ENCODE measurements at places on chromosomes 2 and 18. TPM values are rescaled to one million over a fixed set of nuclear protein-coding genes. Genes with fewer than 3 reads are reported as not detected.

Gene LOXHD1
- total RNA-seq, result not detected

GRCh38 chr2:221567231-221567760 is 4.8 kb downstream of the EPHA4 start:
- no peak for DNase-seq
- peaks cover 12% of the 10 kb centered on the region for H3K4me1 ChIP-seq
- no peaks in the 10 kb centered on the region for H3K36me3 ChIP-seq
- H3K4me3 ChIP-seq, result no peak overlapping the region
- H3K27ac ChIP-seq, result no peak overlapping the region

DNA sequence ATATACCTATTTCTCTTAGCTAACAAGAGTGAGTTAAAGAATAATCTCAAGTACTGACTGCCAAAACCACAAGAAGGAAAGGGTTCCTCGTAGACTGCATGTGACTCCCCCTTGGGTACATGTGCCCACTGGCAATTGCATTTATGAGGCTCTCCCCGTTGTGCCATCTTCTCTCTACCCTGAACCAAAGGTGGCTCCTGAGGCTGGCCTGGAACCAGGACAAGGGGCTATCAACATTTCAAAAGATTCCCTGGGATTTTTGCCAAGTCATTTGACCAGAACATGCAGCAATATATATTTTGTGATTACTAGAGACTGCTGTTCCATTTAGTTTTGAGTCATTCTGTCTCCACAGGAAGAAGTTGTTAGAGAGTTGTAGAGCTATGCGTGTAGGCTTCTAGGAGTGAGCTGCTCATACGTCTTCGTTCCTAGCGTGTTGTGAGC is 45.8 kb downstream of the LAMA3 start:
- no peak overlapping the region for H3K4me3 ChIP-seq
- H3K27ac ChIP-seq, result no peak overlapping the region
- no peaks in the 10 kb centered on the region for H3K36me3 ChIP-seq
- no peak for DNase-seq
- H3K27me3 ChIP-seq, result no peaks in the 10 kb centered on the region

Gene POTEI
- total RNA-seq, result not detected

DNA sequence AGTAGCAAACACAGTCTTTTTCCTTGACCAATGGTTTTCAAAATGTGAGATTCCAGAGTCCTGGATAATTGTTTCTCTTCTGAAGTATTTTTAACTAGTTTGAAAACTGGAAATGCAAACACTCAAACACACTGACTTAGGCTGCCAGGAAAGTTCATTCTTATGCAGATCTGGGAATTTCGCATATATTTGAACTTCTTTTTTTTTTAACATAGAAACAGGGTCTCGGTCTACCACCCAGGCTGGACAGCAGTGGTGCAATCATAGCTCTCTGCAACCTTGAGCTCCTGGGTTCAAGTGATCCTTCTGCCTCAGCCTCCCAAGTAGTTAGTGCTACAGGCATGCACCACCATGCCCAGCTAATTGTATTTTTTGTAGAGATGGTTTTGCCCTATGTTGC is 79.6 kb downstream of the DYM start:
- H3K36me3 ChIP-seq, result no peaks in the 10 kb centered on the region
- H3K27ac ChIP-seq, result no peak overlapping the region
- H3K27me3 ChIP-seq, result no peaks in the 10 kb centered on the region
- DNase-seq, result no peak

Gene FLACC1
- total RNA-seq, result 1.8 TPM

DNA sequence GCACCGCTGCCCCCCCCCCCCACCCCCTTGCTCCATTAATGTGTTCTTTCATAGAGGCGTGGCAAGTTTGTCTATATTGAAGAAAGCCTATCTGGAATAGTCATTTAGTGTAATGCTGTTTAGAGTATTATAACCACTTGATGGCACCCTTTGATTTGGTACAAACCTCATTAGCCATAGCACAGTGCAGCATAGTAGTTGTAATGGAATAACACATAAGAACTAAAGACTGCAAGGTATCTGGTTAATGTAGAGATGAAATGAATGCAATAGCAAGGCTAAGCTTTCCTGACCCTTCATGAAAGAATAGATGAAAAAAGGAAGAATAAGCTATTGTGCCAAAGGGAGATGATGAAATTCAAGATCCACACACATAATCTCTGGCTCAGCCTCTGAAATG is 81.9 kb downstream of the EHBP1 start:
- no peaks in the 10 kb centered on the region for H3K4me1 ChIP-seq
- no peak for DNase-seq
- no peak overlapping the region for H3K27ac ChIP-seq
- no peaks in the 10 kb centered on the region for H3K36me3 ChIP-seq
- no peak overlapping the region for H3K4me3 ChIP-seq

GRCh38 chr2:105309147-105309545 is 20.4 kb downstream of the TGFBRAP1 start:
- no peak overlapping the region for H3K27ac ChIP-seq
- no peak overlapping the region for H3K4me3 ChIP-seq
- H3K27me3 ChIP-seq, result no peaks in the 10 kb centered on the region
- H3K4me1 ChIP-seq, result no peaks in the 10 kb centered on the region

Gene IL36B
- total RNA-seq, result not detected

DNA sequence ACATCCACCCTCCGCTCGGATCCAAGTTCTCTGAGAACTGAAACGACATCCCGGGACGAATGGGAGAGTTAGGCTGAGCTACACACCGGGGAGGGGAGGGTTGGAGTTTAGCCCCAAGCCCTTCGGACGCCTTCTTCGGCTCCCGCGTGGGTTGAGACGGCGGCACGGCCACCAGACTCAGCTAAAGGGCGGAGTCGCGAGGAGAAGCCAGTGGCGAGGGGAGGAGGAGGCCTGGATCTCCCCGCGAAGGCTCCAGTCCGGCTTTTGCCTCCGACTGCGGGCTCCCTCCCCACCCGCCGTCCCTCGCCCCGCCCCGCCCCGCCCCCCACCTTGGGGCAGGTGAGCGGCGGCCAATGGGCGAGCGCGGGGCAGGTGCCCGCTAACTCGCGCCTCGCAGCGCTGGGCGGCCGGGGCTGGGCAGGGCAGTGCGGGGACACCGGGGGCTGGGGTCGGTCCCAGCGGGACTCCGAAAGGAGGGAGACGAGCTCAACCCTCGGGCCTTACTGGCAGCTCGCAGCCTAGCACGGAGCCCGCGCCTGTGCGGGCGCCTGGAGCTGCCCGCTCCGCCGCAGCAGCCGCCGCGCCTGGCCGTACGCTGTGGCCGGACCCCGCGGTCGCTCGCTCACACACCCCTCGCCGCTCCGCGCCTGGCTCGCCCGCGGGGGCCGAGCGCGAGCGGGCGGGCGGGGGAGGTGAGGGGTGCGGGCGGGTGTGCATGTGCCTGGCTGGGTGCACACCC is at the start of gene EMX1:
EMX1 (plus strand) TSS at position 382 of the 739 bp plus-strand sequence; CDS start at position 716, 334 bp downstream.
- peak within 1 kb of the TSS; percentile 58 for H3K4me3 ChIP-seq
- peaks cover 80% of the 10 kb centered on the region for H3K27me3 ChIP-seq
- peaks cover 44% of the 10 kb centered on the region for H3K4me1 ChIP-seq
- no peaks in the 10 kb centered on the region for H3K36me3 ChIP-seq

Gene NAT8
- not detected for total RNA-seq

Gene DHRS9
- total RNA-seq, result 0.20 TPM

Gene RNASEH1
- total RNA-seq, result 38.1 TPM

- no peak overlapping the region for H3K27ac ChIP-seq
- no peaks in the 10 kb centered on the region for H3K36me3 ChIP-seq
- H3K4me3 ChIP-seq, result no peak overlapping the region
- no peak for DNase-seq
Measured at GRCh38 chr2:29351916-29352591, 236.8 kb downstream of the CLIP4 start.

Gene CAPN14
- 0.31 TPM for total RNA-seq

DNA sequence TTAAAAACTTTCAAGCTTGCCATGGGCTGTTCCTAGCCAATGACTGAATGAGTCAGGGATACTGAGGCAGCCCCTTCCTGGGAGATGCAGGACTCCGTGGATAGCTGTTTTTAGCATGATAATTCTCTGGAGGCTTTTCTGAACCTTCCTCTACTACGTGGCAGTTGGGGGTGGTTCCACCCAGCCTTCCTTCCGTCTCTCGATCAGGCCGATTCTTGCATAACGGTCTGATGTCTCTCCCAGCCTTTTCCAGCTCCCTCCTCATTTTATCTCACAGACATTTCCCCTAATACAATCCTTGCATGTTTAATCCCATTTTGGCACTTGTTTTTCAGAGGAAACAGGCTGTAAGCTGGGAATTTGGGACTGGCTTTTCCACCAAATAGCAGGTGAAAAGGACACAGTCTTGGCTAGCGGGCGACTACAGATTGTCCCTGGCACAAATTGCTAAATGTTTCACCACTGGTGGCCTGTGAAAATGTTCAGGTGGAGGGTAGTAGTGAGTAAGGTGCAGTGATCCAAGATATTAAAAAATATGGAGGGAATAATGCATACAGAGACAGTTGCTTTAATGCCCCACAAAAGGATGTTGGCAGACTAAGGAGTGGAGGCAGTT is 21.0 kb upstream of the CTLA4 start:
- no peak for DNase-seq
- H3K36me3 ChIP-seq, result no peaks in the 10 kb centered on the region
- H3K4me3 ChIP-seq, result no peak overlapping the region
- H3K4me1 ChIP-seq, result no peaks in the 10 kb centered on the region
- H3K27ac ChIP-seq, result no peak overlapping the region
- no peaks in the 10 kb centered on the region for H3K27me3 ChIP-seq

All from CD8-positive, alpha-beta memory T cell (primary cell).